ENCODE measurements at places on chromosomes 6 and 20.
A peak's percentile ranks its signal among the peaks of the same experiment; 100 is the strongest.

- no peak for DNase-seq
Observed at GRCh38 chr6:125872259-125872921, 81.6 kb downstream of the NCOA7 start.

GRCh38 chr6:10397756-10398445 is 17.0 kb downstream of the TFAP2A start:
- no peak for DNase-seq

DNA sequence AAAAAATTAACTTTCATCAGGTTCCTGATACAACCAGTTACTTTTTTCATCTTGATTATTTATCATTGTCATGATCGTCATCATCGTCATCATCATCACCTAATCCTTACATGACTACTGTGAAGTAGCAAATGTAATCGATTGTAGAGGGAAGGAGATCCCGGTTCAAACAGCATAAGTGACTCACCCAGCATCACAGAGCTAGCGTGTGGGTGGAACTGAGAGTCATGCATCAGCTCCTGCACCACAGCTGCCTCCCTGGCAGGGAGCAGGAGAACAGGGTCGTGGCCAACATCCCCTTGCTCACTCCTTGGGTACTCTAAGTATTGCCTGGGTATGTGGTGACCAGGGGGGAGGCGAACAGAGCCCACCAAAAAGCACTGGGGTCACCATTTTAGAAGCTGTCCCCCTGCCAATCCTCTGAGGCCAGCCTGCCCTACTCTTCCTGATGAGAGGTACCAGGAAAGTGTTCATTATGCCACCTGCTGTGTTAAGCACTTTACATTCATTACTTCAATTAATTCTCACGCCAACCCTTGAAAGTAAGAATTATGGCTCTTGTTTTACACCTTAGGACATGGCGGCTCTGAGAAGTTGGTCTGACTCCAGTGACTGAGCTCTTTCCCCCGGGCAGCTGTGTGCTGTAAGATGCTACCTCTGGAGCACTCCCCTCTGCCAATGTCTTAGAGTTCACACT is 425.2 kb downstream of the CD83 start:
- no peak for DNase-seq

DNA sequence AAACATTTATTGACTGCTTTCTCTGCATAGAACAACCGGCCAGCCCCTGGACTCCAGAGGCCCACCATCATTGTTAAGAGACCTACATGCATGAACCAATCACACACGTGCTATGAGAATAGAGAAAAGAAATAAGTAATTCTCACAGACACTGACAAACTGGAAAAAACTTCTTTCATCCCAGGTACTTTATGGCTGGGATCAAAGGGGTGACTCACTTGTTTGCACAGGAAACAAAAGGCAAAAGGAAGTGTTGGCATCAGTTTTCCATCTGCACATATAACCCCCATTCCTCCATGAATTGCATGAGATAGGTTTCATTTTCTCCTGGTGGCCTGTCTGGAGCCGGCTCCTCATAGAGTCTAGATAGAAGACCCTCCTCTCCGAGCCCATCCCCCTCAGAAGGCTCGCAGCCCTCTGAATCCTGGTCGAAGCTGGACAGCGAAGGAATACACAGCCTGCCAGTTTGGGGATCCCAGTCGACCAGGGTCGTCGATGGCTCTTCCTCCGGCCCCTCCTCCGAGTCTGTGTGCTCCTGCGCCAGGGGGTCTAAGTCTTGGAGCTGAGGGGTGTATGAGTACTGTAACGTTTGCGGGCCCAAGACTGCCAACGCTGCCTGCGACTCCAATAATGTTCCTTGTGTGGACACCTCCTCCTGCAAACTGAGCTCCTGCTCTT is 43.3 kb downstream of the IL20RA start:
- no peak for DNase-seq

GRCh38 chr20:37902504-37903313 is at the start of gene VSTM2L:
VSTM2L (plus strand) TSS chr20:37903127; CDS start chr20:37903351, 224 bp downstream.
- DNase-seq, result peak; percentile 72

DNA sequence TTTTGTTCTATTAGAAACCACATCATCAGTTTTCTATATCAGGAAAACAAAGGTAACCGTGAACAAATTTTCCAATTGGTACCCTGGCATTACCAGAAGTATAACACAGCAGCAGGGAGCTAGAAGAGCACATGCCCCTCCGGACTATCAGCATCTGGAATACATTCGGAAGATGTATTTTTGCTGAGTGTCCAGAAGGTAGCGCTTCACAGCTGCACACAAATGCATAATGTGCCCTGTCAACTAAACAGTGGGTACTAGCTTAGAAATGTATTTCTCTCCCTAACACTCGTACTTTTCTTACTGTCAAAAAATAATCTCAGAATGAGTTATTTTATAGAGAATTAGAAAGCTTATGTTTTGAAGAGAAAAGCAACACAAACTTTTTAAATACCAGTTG is 77.6 kb downstream of the HUS1B start:
- DNase-seq, result peak; percentile 40

DNA sequence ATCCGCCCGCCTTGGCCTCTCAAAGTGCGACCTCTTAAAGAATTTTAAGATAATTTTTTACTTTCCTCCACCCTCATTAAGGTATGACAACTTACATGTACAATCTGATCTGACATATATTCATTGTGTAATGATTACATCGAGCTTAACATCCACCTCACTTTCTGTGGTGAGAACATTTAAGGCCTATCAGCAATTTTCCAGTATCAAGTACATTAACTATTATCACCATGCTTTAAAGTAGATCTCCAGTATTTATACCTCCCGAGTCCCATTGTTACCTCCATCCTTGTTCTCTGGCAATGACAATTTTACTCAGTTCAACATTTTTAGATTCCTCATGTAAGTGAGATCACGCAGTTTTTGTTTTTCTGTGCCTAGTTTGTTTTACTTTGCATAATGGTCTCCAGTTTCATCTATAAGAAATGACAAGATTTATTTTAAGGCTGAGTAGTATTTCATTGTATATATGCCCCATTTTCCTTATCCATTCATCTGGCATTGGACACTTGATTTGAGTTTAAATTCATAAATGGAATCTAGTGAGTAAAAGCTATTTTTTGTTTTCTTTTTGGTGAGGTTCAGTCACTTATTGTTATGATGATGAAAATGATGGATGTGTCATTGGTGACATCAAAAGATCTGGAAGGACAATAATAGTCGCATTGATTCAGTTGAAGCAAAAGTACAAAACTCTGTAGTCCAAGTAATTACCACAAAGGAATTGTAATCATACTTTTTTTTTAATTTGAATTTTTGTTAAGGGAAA is 87.0 kb downstream of the OR2B2 start:
- DNase-seq, result no peak

DNA sequence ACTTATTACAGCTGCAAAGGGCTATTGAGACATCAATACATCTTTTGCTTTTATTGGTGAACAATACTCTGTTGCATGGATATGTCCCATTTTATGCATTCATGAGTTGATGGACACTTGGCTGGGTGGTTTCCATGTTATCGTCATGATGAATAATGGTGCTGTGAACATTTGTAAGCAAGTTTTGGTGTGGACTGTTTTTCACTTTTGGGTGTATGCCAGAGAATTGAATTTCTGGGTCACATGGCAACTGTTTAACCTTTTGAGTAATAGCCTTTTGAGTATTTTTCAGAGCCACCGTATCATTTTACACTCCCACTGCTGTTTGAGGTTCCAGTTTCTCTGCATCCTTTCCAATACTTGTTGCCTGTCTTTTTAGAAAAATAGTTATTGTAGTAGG is 107.0 kb downstream of the JARID2 start:
- no peak for DNase-seq
